ENCODE measurements at places on chromosomes 11 and 22. TPM values are rescaled to one million over a fixed set of nuclear protein-coding genes. Genes with fewer than 3 reads are reported as not detected.

The CHST1 gene
- polyA plus RNA-seq: 11.4 TPM

DNA sequence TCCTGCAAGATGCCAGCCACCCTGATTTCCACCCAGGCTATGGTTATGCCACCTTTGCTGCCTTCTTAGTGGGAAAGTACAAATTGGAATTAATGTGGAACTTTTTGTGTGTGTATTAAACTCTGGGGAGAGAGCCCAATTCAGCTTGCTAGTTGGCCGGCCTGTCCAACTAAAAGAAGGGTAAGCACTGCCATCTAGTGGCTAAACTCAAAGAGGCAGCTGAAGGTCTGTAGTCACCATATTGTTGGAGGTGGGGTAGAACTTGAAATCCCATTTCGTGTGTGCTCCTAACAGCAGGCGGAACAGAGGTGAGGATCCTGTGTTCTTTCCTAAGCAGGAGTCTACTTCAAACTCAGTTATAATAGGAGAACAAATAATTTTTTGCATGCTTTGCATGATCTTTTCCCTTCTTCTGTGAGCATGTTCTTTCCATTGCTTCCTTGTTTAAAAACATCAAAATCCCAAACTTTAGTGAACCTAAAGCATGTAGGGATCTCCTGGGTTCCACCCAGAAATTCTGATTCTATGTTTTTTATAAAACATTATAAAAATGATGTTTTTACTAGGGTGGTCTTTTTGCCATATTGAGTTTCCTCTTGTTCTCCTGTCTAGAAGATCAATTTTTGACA, 138.8 kb upstream of the SORL1-AS1 start:
- peak; percentile 86 for DNase-seq

The MB gene
- 306 TPM for polyA plus RNA-seq

GRCh38 chr11:20011307-20011951, 148.8 kb downstream of the DBX1 start:
- no peak for DNase-seq

The TENM4 gene
- 6.7 TPM for polyA plus RNA-seq

The CLDN5 gene
- 49.0 TPM for polyA plus RNA-seq

The ZNF215 gene
- 1.2 TPM for polyA plus RNA-seq

The ENTHD1 gene
- not detected for polyA plus RNA-seq

DNA sequence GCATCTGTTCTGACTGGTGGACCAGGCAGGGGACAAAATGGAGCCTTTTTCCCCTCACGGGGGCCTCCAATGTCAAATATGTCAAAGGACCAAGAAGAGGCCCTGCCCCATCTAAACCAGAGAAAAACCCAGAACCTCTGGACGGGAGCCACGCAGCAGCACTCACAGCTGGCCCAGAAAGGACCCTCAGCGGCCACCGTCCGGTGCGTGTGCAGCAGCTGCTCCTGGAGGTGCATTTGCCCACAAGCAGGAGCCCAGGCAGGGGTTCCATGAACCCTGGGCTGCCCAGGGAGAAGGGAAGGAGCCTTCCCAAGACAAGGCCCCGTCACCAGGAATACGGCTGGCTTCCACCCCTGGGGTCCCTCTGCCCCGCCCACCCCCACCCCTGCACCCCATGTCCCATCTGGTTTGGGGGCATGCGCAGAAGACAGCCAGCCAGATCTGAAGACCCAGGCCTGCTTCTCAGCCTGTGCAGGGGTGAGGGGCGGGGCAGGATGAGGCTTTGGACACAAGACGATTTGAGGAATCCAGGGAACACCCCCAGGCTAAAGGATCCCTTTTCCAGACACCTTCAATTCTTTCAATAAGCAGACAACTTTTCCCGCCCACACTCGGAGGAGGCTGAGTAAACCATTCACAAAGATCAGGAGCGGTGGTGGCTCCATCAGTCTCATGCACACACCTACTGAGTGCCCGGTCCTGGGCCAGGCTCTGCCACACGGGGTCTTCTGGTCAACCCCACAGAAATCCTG, 423.1 kb downstream of the SHANK2 start:
- no peak for DNase-seq

GRCh38 chr11:76327756-76328388, 53.1 kb downstream of the THAP12 start:
- DNase-seq: no peak

- DNase-seq: no peak
These were observed 24.9 kb downstream of the SLC43A1 start for GRCh38 chr11:57490456-57491248.

DNA sequence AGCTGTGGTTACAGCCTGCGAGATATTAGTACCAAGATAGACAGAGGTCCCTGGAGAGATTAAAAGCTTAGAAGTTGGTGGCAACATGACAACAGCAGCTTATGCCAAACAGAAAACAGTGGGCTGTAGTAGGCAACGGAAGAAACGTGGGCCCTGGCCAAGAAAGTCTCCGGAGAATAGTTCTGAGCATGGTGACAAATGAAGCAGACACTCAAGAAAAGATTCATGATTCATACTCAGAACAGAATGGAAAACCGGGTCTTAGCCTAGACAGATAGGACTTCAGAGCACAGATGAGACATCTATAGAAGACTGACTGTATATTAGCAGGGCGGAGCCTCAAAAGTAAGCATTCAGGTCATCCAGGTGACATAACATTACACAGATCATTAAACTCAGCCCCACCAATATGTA, 727.4 kb downstream of the ETS1 start:
- no peak for DNase-seq

GRCh38 chr11:12824281-12825041, 150.2 kb downstream of the TEAD1 start:
- no peak for DNase-seq

The CDC45 gene
- 10.4 TPM for polyA plus RNA-seq

DNA sequence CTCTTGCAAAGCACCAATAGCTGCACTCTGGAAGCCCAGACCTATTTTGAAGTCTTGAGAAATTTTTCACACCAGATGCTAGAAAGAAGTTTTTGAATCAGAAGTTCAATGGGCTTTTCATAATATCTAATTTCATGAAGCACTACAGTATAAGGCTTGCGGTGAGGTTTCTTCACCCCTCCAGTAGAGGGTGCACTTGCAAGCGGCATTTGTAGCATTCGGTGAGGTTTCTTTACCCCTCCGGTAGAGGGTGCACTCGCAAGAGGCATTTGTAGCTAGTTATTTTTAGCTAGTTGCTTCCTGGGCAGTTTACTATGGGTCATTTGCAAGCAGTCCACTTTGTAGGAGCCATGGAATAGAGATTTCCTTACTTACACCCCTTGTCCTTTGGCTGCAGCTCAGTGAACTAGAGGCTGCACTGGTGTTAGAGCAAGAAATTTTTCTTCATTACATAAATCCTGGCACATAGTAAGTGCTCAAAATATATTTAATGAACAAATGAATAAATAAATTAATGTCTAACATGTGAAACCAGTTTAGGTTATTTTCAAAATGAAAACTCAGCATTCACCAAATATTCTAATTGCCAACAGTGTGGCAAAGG, 7.8 kb upstream of the NOX4 start:
- DNase-seq: no peak

- DNase-seq: no peak
These were observed 541 bp downstream of the MICAL2 start for GRCh38 chr11:12110714-12111548.

DNA sequence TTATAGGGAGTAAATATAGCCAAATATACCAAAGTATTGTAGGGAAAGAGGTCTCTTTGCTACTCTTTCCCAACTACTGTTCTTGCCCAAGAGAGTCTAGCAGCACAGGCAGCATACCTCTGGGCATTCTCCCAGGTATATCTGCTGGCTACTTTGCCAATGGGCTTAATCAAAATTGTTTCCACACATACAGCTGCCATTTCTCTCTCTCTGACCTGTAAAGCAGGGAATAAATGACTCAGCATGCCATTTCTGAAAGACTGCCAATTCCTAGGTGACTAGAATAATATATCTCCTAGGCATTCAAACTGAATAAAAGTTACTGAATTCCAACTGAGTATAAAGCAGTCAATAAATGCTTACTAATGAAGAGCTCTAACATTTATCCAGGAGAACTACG, 44.6 kb downstream of the RDX start:
- DNase-seq: peak; percentile 17

The C2CD2L gene
- polyA plus RNA-seq: 9.8 TPM

DNA sequence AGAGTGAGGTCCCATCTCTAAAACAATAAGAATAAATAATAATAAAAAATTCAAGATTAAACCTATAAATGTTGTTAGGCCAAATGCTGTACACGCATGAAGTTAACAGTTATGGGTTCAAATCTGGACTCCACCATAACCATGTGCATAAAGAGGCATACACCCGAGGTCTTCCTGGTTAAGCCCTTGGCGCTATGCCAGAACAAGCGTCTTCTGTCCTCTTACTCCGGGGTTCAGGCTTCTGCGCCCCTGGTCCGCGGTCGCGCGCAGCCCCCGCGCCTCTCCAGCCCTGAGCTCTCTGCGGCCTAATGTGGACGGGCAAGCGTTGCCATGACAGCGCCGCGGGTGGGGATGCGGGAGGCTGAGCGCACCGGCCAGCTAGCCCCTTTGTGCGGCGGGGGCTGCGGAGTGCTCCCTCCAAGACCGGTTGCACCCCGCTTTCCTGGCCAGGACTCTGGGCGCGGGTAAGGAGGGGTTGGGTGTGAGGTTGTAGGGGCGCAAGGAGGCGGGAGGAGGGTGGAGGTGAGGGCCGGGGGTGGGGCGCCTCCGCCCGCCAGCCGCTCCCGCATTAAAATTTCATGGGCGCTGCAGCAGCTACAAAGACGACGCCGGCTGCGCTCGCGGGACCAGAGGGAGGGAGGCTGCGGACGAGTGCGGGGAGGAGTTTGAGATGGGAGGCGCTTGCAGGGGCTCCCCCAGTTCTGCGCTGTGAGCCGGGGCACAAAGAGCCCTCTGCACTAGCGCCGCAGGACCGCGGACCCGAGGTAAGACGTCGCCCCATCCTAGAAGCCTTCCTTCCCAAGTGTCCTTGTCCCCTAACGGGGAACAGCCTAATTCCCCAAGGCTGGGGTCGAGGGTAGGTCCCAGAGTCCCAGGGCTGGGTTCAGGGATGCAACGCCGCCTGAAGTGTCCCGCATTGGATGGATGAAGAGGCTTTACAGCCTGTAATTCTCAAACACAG, at the start of gene MIAT:
Gene MIAT, plus strand, starts transcription at position 698 of the 961 bp plus-strand sequence.
- DNase-seq: no peak

DNA sequence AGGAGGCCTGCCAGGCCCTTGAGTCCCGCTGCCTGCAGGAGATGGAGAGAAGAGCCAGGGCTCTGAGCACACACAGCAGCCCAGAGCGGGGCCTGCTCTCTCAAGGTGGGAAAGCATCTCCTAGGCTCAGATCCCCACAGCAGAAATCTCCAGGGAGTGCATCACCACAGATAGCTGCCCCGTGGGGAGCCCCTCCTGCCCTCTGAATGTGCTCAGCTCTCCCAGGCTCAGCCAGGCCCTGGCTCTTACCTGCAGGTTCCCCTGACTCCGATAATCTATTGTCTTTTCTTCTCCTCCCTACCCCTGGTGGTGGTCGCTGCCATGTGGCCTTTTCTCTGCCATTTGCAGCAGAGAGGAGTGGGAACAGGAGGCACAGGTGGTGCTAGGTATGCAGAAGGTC, 49.9 kb downstream of the BTG4 start:
- no peak for DNase-seq

- peak; percentile 44 for DNase-seq
These were observed 148.2 kb downstream of the SPATA19 start for GRCh38 chr11:133697161-133697560.

- DNase-seq: no peak
These were observed 12.3 kb downstream of the MS4A4E start for GRCh38 chr11:60230681-60231080.

GRCh38 chr11:117807482-117808327, 10.7 kb upstream of the DSCAML1 start:
- peak; percentile 85 for DNase-seq

GRCh38 chr11:15841931-15842740, 514.2 kb downstream of the SOX6 start:
- DNase-seq: no peak

The NFAM1 gene
- polyA plus RNA-seq: not detected

DNA sequence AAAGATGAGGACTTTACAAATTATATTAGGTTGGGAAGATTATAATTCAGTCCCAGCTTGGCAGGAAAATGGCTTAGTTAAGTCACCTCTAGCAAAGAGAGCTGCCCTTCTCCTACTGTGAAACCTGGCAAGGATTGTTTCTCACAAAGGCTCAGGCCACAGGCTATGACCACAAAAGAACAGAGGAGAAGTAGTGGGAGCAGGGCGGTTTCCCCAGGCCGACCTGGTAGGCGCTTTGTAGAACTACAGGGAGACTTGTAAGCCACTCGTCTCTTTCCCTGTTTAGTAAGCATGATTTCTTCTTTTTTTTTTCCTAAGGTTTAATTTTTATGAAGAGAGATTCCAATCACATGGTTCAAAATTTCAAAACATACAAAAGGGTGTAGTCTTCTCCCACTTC, 4.6 kb downstream of the SNAP29 start:
- DNase-seq: no peak

- DNase-seq: no peak
These were observed 2.9 kb downstream of the PANX2 start for GRCh38 chr22:50173311-50173982.

DNA sequence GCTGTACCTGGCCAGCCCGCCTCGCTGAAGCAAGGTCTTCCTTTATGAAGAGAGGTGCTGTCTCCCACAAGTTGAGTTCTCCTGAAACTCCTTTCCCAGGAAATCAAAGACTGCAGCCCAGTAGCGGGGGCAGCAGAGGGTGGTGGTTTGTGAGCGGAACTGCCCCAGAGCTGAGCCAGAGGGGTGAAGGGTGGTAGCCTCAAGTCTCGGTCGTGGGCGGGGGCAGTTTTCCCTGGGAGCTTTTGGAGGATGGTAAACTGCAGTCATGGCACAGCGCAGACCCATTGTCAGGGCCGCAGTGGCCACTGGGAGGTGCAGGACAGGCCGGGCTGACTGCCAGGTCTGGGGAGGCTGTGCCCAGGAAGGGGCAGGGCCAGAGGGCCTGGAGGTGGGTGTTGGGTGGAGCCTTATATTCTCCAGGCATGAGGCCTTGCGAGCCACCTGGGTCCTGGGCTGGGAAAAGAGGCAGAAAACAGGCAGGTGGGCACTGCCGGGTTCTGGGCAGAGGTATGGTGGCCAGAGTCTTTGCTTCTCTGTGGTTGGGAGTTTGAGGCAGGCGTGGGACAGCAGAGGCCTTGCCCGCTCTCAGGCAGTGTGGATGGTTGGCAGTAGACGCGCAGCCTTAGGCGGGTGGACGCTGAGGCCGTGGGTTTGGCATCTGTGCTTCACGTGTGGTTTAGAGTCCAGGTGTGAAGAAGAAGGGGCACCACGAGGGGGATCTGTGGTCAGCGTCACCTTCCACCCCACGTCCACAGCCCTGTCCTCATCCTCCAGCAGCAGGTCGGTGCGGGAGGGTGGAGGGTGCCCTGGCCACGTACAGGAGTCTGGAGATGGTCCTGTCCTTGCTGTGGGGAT, 1176.4 kb downstream of the BRD1 start:
- DNase-seq: no peak

- no peak for DNase-seq
These were observed 531.9 kb downstream of the DLG2 start for GRCh38 chr11:85095239-85095638.

- DNase-seq: no peak
These were observed 435 bp upstream of the TAF6L start for GRCh38 chr11:62770778-62771143.

The NUP160 gene
- 35.6 TPM for polyA plus RNA-seq

The ALDH3B1 gene
- 7.7 TPM for polyA plus RNA-seq

GRCh38 chr11:83951521-83951920, 665.4 kb upstream of the CCDC90B start:
- no peak for DNase-seq

Measured in muscle of arm (tissue), 14 donors.